ENCODE measurements at places on chromosomes 12 and 14. TPM values are rescaled to one million over a fixed set of nuclear protein-coding genes. Genes with fewer than 3 reads are reported as not detected.

GRCh38 chr14:61429316-61429715 is 107.9 kb downstream of the PRKCH start:
- DNase-seq: no peak

The SERPINA12 gene
- not detected for polyA plus RNA-seq

The RHEBL1 gene
- 3.5 TPM for polyA plus RNA-seq

DNA sequence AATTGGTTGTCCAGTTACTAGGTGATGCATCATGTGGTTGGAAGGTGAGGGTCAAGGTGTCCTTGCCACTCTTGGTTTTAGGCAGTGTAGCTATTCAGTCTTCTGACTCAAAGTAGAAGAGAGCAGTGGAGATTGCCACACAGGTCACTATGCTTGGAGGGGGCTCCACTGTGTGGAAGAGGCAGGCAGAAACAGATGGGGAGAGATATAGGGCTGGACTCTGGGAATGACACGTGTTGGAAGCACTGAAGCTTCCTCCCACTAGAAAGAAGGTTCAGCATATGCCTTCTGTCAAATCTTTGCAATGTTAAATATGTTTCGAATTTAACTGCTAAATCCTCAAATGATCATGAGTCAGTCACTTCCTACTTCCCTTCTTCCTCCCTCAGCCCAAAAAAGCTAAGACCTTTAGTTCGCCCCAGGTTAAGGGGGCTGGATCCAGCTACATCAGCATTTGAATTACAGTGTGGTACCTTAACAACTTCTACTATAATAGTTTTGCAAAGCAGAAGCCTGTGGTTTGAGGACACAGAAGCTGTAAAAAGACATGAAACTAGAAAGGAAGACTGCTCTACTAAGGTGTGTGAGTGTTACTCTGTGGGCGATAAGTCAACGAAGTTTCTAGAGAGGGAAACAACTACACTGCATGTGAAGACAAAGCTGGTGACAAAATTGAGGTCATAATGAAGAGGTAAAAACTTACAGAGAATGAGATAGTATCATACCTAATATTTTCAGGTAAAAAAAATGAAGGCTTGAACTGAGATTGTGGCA is 228.0 kb downstream of the NELL2 start:
- no peak for DNase-seq

DNA sequence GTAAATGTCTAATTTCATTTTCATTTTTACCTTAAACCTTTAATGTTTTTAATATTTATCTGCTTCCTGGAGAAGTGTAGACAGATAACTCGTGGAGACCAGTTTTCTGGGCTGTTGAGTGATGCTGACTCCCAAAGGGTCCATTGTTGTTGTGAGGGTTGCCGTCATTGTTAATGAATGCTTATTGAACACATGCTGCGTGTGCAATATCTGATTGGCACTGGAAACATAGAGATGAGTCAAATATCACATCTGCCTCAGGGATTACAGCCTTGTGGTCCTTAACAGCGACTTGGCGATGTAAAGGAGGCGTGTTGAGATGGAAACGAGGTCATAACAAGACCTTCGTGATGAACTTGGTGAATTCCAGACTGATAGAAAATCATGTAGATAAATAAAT is 85.9 kb downstream of the FBXW8 start:
- DNase-seq: no peak

The FRMD6 gene
- polyA plus RNA-seq: 36.2 TPM

DNA sequence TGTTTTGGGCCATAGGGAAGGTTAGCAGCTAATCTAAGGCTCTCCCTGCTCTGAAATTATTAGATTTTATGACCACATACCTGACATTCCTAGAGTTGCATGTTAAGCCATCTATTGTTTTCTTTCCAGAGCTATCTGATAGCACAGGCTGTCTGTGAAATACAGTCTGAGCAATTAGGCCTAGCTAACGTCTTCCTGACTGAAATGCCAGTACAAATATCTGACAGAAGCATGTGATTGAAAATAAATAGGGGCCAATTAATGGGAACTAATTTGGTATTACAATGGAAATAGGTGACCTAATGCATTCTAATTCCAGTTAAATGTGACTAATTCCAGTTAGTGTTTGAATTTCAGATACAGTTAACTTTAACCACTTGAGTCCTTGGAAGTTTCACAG is 115.2 kb downstream of the C12orf75 start:
- no peak for DNase-seq

DNA sequence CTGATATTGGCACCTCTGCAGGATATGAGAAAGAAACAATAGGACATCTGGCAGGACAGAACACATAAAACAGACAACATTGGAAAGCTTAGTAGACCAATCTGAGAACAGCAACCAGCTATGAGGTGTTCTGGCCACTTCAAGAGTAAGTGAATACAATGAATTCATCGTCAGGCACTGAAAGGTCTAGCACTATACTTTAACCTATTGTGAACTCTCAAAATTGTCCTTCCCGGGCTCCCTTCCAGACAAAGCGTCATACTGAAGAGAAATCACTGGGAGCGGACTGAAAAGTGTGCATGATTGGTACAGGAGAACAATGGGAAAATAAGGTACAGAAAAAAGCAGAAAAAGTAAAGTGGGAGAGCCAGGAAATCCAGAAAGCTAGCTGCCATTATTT is 75.8 kb downstream of the LRP6 start:
- no peak for DNase-seq

The VRTN gene
- polyA plus RNA-seq: not detected

The COQ6 gene
- 32.2 TPM for polyA plus RNA-seq

DNA sequence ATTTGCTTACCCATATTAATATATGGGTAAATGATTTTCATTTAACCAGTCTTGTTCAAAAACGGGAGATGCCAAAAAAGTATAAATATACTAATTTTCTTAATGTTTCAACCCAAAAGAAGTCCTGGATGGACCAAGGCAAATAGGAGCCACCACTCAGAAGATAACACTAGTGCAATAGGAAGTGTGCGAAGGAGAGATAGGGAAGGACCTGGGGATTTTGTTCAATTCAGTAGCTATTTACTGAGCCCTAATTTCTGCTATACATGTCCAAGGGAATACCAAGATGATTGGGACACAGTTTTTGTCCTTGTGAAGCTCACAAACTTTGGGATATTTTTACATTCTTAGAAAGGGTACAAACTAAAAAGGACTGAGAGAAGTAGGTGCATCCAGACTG is 1.5 kb downstream of the CMAS start:
- no peak for DNase-seq

- DNase-seq: no peak
Observed at GRCh38 chr12:127115468-127116035, 1151.4 kb upstream of the TMEM132C start.

DNA sequence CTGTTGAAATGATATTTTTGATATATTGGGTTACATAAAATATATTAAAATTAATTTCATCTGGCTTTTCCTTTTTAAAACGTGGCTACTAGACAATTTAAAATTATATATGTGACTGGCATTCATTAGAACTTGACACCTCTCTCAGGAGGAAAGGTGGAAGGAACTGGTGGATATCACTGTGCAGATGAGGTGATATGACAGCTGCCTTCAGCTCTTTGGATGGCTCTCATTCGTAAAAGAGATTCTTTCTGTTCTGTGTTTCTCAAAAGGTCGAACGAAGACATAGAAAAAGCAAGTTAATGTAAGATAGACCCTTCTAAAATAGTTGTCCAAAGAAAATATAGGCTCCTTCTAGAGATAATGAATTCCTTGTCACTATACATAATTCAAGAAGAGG is 36.6 kb downstream of the CRADD start:
- no peak for DNase-seq

The HPD gene
- polyA plus RNA-seq: 0.10 TPM

- no peak for DNase-seq
Observed at GRCh38 chr12:29223426-29223825, 74.3 kb downstream of the FAR2 start.

DNA sequence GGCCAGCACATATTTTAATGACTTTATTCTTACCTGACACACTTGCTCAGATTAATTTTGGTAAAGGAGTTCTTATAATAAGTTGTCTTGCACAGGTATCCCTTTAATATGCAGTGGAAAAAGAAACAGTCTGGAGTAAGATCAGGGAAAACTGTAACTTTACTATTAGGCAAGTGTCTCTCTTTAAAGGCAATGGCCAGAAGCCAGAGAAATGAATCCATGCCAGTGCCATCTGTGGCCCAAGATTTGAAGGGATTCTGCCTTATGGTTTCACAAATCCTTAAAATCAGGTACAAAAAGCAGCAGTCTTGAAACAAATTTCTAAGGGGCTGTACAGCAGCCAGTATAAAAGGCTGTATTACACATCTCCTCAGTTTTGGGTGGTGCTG is 22.4 kb downstream of the NFYB start:
- no peak for DNase-seq

All from right lung (tissue), 10 donors.